Smooth muscle cell of the brain vasculature (primary cell): ENCODE measurements at places on chromosomes 11 and 22.

DNA sequence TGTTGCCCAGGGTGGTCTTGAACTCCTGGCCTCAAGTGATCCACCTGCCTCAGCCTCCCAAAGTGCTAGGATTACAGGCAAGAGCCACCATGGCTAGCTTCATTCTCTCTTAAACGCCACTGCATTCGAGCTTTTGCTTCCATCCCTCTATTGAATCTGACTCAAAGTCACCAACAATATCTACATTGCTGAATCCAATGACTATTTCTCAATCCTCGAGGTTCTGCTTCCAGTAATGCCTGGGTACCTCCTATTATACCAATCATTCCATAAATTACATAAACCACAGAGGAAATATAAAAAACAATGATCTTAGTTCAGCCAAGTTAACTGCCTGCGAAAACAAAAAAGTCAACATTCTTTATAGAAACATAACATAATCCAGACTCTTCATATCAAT is 11.9 kb upstream of the NXF1 start:
- no peak for DNase-seq

GRCh38 chr11:66082946-66083698 is 13.1 kb downstream of the PACS1 start:
- peak; percentile 20 for DNase-seq

GRCh38 chr22:34429314-34429713 is 509.0 kb upstream of the LARGE1 start:
- no peak for DNase-seq

GRCh38 chr22:50278461-50278860 is 8.3 kb upstream of the MAPK11 start:
- no peak for DNase-seq

GRCh38 chr11:42542336-42542735 is 769.5 kb upstream of the API5 start:
- DNase-seq = no peak

- DNase-seq = no peak
Observed at GRCh38 chr11:109821511-109821910, 271.7 kb upstream of the ZC3H12C start.

- no peak for DNase-seq
Observed at GRCh38 chr11:910044-910588, 494 bp downstream of the CHID1 start.

DNA sequence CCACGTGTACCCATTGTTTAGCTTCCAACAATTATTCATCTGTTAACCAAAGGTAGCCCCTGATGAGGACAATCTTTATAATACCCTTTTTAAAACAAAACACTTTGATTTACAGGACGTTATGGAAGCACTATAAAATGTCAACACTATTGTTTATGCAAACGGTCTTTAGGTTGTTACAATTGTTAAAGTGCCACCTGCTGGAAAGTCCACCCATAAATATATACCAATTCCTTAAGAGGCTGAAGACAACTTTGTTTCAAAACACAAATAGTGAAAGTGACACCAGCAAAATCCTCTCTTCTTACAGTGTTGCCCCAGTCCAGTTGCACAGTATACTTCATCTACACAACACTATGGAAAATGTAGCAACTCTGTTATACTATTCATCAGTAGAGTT is 68.9 kb upstream of the SLN start:
- no peak for DNase-seq

GRCh38 chr22:47051441-47052071 is 289.1 kb downstream of the TBC1D22A start:
- no peak for DNase-seq

DNA sequence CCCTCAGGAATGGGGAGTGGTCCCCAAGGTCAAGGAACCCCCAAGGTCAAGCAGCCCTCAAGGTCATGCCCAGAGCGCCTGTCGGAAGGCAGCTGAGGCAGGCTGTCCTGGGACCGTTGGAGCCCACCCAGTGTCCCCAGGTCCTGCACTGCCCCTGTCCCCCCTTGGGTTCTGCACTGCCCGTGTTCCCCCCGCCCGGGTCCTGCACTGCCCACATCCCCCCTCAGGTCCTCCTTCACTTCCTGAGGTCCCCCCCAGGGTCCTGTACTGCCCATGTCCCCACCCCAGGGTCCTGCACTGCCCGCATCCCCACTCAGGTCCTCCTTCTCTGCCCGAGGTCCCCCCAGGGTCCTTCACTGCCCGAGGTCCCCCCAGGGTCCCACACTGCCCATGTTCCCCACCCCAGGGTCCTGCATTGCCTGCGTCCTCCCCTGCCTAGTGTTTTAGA is 1073.0 kb downstream of the BRD1 start:
- no peak for DNase-seq

DNA sequence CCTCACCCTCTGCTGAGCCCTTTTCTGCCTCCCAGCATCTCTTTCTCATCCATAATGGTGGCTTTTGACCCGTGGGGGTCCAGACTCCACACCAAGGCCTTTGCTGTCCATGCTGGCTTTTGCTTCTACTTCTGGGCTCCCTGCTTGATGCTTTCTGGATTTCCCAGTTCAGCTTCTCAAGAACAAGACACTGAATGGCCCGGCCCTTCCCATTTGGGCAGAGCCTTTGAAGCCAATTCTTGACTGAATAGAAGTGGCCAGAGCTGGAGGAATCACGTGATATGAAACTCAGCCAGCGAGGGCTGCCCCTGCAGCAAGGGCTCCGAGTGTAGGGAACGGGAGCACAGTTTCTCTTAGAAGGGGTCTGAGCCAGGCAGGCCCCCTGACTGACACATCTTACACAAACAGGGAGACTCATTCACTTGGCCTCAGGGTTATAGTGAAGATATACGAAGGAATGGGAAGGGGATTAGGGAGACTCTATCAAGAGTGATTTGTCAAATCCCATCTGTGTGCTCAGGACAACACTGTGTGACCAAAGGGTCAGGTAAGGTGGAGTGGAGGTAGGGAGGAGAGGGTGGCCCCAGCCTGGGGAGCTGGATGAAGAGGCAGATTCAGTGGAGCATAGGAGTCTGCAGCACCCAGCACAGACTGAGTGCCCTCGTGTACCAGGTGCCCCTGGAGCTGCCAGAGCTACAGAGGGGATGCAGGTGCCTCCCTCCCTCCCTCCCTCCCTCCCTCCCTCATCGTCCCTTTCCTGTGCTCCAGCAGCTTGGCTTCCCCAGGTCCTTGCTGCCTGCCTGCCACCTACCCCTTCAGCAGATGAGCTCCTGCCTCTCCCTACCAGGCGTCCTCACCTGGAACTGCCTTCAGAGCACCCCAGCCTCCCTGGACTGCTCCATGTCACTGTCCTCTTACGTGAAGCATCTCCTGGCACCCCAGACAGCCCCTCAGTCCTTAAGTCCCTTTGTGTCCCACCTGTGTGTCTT is 106.0 kb downstream of the TRIM29 start:
- no peak for DNase-seq

DNA sequence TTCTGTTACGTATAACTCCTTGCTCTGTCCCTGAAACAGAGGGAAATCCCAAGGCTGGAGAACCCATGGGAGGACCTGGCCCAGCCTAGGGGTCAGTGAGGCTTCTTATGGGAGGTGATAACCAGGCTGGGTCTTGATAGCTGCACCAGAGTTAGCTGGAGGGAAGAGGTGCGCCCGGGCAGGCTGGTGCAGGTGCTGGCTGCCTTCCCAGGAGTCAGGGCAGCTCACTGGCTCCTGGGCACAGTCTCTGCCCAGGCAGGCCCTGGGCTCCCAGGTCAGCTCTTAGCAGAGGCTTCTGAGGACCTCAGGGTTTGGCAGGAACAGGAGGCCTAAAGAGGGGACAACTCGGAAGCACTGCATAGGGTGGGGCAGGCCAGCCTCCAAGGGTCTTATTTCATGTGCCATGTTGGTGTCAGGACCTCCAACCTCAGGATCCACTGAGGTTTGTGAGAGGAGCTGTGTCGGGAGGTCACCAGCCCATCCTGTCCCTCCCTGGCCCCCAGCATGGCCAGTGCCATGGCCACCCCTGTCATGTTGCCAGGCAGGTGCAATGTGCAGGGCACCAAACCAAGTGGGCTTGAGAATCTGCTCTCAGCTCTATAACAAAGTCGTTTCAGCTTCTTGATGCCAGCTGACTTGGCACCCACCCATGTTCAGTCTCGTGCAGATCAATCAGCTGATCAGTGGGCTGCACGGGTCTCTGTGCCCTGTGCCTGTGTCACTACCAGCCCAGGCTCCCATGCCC is 20.5 kb upstream of the CELSR1 start:
- DNase-seq = no peak

DNA sequence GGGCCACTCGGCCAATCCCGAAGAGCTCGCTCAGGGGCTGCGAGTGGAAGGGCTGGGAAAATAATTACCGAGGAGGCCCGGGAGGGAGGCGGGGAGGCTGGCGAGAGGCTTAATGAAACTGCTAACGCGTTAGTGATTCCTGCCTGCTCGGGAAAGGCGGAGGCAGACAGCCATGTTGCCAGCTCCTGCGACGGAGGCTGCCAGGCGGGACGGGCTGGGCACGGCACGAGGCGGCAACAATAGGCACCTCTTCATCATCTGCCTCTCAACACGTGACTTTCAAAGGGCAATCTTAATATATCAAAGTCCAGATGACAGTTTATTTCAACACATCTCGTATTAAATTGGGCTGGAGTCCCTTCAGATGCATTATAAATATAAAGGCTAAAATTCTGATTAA is 68.0 kb upstream of the TCF20 start:
- DNase-seq = no peak

DNA sequence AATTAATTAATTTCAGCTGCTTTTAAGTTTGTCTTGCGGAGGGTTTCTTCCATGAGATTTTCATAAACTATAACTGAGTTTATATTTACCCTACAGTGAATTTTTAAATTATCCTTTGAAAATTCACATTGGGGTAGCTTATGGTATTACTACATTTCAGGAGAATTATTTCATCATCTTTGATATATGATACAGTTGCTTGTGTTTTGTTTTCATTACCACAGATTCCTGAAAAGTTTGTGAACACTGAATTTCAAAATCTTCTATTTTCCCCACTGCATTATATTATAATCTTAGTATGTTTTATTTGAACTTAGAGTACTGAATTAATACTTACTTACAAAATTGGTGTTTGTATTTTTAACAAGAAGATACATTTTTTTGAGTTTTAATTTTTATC is 24.4 kb downstream of the METTL15 start:
- no peak for DNase-seq

DNA sequence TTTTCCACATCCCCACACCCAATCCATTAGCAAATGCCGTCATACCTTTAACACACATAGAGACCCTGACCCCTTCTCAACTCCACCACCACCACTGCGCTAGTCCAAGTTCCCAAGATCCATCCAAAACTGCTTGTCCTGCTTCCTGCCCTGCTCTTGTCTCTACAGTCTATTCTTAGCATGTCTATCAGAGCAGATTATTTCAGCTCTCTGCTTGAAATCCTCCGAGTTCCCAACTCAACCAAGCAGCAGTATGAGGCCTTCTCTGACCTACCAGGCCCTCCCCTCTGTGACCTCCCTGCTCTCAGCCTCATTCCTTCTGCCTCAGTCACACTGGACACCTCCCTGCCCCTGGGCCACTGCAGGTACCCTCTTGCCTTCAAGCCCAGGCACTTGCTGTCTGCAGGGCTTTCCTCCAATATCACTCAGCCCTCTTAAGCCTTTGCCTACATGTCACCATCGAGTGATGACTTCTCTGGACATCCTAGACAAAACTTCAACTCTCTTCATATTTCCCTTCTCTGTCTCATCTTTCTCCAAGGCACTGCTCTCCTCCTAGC is 134.6 kb downstream of the SPATA19 start:
- no peak for DNase-seq

GRCh38 chr22:39631381-39632286 is 61.1 kb downstream of the CACNA1I start:
- DNase-seq = no peak

DNA sequence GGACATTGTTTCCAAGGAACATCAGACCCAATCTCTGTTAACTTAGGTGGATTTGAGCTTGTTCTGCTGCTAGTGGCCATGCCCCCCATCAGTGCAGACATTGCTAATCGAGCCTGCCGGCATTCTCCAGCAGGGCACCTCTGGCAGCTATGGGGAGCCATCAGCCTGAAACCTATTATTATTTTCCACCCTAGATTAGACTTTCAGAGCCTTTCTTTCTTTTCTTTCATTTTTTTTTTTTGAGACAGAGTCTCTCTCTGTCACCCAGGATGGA is 4.9 kb downstream of the CACNA1I start:
- DNase-seq = no peak

DNA sequence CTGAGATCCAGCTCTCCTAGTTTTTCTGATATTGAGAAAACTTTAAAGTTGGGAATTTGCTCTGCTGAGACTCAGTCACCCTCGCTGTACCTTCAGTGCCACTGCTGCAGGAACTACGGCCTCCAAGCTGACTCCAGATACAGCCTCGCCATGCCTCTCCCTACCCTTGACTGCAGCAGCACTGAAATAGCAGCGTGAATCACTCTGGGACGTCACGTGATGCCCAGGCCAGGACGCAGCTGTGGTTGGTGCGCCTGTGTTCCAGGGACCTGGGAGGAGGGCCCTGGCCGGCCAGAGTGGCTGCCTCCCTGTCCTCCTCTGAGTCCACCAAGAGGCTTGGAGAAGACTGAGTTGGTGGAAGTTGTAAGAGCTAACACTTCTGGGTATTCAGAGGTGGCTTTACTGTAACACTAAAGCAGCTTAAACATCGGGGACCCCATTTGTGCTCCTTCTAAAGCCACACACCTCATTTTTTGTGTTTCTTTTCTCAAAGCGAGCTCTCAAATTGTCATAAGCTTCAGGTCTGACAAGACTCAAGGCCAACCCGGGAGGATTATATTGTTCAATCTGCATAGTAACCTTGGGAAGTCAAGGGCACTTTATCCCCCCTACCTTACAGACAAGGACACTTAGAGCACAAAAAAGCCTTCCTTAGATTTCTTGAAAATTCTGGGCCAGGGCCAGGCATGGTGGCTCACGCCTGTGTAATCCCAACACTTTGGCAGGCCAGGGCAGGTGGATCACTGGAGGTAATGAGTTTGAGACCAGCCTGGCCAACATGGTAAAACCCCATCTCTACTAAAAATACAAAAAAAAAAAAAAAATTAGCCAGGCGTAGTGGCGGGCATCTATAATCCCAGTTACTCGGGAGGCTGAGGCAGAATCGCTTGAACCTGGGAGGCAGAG is 4.2 kb upstream of the STIP1 start:
- DNase-seq = peak; percentile 65

- no peak for DNase-seq
Observed at GRCh38 chr11:90332415-90332814, 109.6 kb upstream of the CHORDC1 start.

DNA sequence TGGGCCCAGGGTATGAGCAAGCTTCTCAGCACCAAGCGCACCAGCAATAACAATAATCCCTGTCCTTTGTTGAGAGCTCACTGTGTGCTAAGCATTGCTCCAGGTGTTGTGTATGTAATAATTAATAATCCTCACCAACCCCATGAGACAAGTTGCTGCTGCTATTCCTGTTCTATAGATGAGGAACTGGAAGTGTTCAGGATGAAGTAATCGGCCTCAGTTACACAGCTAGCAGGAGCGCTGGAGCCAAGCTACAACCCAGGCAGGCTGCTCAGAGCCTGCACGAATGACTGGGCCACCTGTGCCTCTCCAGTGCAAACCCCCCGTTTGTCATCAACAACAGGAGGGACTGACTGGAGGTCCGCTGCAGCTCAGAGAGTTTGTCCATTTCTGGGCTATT is 35.2 kb upstream of the CECR2 start:
- DNase-seq = no peak

GRCh38 chr11:115759622-115760460 is 255.6 kb upstream of the CADM1 start:
- DNase-seq = no peak

GRCh38 chr22:49487950-49488349 is 339.7 kb downstream of the BRD1 start:
- DNase-seq = no peak

GRCh38 chr11:27255447-27255828 is 107.6 kb downstream of the CCDC34 start:
- no peak for DNase-seq

GRCh38 chr11:121483805-121484480 is 31.2 kb upstream of the SORL1-AS1 start:
- no peak for DNase-seq
